DMS153 (cell line): ENCODE measurements at places on chromosomes 3 and 15.
A peak's percentile ranks its signal among the peaks of the same experiment; 100 is the strongest.

- no peak for DNase-seq
Observed at GRCh38 chr15:81747482-81747881, 298.3 kb downstream of the MEX3B start.

DNA sequence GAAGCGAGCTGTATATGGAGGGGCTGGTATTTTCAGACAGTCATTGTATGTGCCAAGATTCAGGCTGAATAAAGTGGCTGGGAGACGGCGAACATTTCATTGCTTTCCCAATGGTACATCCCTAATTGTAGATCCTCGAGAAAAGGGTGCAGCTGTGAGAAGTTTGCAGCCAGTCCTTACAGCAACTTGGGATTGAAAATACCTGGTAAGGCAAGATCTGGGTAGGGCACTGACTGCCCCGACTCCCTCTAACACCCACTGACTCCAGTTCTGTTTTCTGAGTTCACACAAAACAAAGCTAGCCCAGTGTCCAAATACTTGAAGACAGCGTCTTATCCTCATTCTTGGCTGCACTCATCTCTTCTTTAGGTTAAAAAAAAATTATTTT lies 63.7 kb downstream of the EDEM1 start:
- DNase-seq, result no peak

GRCh38 chr3:14057701-14058100 lies 67.0 kb downstream of the CHCHD4 start:
- no peak for DNase-seq

GRCh38 chr15:80512726-80513660 lies 108.8 kb downstream of the ARNT2 start:
- DNase-seq, result no peak

GRCh38 chr15:90929246-90930019 lies 2.9 kb downstream of the HDDC3 start:
- no peak for DNase-seq

DNA sequence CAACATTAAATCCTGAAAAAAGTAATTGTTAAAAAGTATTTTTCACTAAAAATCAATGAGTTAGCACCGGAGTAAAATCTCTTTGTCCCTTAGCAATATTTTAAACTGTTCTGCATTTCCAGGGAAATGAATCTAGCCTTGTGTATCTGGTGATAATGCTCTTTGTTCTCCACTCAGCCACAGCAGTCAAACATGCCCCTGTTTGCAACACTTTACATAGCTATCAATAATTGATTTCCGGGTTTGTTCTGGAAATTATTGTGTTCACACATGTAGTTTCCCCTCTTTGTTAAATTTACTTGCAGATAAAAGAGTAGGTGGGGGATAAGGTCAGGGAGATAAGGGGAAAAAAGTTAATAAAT lies 3.6 kb upstream of the A4GNT start:
- no peak for DNase-seq

DNA sequence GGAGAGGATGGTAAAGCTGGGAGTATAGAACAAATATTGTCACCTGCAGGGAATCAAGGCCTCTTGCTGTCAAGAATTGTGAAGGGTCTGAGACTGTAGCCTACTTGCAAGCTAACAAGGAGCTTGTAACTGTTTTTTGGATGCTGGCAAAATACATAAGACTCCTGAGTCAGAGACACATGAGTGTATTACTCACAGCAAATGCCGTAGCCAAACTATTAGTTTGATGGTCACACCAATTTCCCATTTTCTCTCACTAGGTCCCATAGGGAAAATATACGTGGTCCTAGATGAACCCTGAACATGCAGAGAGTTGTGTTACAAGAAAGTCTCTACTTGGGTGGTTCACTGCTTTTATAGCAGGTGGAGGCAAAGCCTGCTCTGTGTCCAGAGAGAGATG lies 44.7 kb upstream of the LIPC start:
- no peak for DNase-seq

DNA sequence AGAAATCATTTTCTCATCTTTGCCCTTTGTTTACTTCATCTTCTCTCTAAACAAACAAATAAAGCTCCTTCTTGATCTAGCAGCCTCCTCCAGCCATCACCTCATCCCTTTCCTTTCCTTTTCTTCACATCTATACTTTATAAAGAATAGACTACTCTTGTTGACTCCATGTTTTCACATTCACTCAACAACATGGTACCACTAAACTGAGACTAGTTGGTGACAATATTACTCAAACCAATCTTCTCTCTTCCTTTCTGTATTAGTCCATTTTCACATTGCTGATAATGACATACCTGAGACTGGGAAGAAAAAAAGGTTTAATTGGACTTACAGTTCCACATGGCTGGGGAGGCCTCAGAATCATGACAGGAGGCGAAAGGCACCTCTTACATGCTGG lies 324.7 kb downstream of the SOX2 start:
- no peak for DNase-seq

- no peak for DNase-seq
Observed at GRCh38 chr3:86418861-86419260, 572.1 kb downstream of the VGLL3 start.

GRCh38 chr15:57285386-57285785 lies 90.9 kb upstream of the CGNL1 start:
- DNase-seq, result no peak

DNA sequence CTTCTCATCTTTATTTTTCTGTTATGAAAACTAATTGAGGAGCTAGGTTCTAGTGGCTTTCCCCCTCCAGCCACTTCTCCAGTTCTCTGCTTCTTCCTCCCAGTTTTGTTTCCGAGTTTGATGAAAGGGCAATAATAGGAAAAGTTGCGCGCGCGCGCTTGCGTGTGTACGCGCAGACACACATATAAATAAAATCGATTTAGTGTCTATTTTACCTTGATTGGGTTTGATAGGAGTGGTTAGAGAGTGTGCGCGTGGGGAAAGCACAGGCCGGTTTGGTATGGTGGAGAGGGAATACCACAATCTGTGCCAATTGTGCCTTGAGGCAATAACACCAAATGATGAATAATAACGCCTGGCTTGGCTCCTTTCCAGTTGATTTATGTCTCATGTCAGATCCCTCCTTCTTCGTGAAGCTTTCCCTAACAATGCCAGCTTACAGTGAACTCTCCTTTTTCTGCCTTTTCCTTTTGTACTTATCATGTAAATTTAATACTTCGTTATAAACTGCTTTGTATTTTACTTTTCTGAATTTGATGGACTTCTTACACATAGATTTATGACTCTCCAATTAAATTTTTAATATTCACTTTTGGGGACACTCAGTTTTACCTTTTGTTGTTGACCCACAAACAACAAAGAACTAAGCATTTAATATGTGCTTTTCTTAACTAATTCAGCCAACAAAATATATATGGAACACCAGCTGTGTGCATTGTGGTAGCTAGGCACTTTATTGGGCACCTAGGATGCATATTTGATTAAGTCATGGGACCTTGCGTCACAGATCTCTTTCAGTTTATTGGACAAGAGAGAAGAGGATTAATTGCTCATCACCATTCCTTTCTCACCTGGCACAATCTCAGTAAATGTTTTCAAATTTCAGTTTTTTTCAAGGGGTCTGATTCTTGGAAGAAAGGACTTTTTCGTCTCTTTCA lies 1.7 kb downstream of the TIPARP start:
- peak; percentile 37 for DNase-seq

- DNase-seq, result no peak
Observed at GRCh38 chr3:127612966-127613365, 14.8 kb downstream of the MCM2 start.

DNA sequence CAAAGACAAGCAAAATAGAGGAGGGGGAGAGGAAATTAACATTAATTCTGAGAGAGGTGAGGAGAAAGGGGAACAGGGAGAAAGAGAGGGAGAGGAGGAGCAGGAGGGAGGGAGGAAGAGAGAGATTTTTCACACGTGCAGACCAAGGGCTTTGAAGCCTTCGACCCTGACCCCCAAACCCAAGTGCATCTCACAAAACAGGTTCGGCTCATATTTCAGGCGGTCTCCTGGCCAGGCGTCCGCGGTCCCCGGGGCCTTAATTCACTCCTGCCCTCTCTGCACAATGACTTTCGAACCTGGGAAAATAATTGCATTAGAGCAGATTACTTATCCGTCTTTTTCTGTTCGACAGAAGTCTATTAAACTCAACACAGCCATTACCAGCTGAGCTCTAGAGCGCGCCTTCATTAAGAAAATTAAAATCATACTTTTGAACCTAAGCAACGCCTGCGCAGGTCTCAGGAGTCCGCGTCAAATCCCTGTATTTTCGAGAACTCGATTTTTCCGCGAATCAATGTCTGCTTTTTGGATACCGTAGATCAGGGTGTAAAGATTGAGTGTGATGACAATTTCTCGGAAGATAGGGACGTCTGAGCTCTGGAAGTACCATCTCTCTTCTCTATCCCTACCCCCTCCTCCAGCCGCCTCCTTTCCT lies 220.7 kb downstream of the MEIS2 start:
- DNase-seq, result no peak

DNA sequence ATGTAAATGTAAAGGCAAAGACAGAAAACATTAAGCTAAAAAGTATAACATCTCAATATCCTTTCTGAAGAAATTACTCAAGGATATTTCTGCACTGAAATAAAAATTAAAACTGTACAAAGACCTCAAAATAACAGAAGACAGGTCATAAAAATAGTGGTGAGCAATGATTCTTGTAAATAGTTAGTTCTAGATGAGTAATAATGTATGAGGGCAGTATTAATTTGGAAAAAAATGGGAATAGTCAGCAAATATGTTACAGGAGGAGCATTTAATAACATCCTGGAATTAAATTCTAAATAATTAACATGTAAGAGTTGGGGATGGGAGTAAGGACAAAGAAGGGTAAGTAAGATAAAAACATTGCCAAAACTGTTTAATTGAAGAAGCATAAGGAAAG lies 247.5 kb downstream of the DTWD1 start:
- DNase-seq, result no peak

GRCh38 chr3:197225579-197225978 lies 72.8 kb downstream of the DLG1 start:
- no peak for DNase-seq

GRCh38 chr3:5798809-5799208 lies 611.3 kb downstream of the EDEM1 start:
- no peak for DNase-seq

- peak; percentile 45 for DNase-seq
Observed at GRCh38 chr3:22714749-22715148, 488.4 kb upstream of the UBE2E2 start.

- DNase-seq, result no peak
Observed at GRCh38 chr3:13500133-13500885, 20.2 kb downstream of the HDAC11 start.

DNA sequence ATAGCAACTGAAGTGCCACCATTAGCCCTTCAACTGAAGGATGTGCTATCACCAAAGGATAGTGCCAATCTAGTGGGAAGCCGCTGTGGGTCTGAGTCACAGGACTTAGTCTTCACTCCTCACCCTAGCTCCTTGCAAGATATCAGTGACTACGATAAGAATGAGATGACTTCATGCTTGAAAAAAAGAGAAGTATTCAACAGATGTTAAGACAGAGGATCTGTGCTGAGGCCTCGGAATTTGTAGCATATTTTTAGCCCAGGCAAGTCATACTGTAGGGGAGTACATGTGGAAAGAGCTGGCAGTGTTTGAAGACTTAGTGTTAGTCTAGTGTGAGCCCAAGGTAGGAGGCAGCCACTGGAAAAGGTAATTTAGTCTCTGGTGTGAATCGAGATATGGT lies 270.7 kb upstream of the LRTM1 start:
- no peak for DNase-seq

GRCh38 chr3:54631516-54632325 lies 296.1 kb downstream of the LRTM1 start:
- no peak for DNase-seq

DNA sequence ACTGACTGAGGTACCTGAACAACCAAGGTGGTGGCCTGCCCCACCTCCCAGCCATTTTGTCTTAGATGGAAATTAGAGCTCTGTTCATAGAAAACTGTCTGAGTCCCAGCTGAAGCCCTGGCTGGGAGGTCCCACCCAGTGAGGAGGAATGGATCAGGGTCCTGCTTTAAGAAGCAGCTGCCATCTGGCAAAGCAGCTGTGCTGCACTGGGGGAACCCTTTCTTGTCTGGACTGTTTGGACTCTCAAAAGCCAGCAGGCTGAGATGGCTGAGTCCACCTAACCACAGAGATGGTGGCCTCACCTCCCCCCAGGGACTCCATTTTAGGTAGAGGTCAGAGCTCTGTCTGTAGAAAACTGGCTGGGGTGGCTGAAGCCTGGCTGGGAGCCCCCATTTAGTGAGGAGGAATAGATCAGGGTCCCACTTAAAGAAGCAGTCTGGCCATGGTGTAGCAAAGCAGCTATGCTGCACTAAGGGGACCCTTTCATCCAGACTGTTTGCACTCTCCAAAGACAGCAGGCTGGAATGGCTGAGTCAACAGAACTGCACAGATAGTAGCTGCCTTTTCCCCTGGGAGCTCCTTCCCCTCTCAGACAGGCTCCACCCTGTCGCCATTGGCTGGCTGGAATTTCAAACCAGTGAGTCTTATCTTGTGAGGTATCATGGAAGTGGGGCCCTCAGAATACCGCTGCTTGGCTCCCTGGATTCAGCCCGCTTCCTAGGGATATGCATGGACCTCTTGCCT lies 116.9 kb downstream of the EPHA6 start:
- DNase-seq, result peak; percentile 32

GRCh38 chr3:173725507-173725906 lies 328.0 kb downstream of the NLGN1 start:
- no peak for DNase-seq

GRCh38 chr3:139994891-139995290 lies 59.9 kb downstream of the CLSTN2 start:
- DNase-seq, result no peak

DNA sequence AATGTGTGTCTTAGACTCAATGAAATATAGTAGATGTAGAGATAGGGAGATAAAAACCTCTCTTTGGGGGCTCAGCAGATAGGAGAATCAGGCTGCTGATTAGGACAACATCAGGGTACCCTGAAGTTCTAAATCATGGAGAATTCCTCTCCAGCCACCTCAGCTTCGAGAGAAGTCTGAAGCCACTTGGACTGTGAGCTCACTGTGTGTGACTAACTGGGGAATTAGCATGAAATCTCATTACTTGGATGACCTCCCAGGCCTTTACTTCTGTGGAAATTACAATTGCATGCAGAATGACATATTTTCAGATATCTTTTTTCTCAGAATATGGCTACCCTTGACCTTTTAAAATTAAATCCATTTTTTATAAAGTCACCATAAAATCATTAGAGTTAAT lies 128.0 kb upstream of the MRPL3 start:
- no peak for DNase-seq

DNA sequence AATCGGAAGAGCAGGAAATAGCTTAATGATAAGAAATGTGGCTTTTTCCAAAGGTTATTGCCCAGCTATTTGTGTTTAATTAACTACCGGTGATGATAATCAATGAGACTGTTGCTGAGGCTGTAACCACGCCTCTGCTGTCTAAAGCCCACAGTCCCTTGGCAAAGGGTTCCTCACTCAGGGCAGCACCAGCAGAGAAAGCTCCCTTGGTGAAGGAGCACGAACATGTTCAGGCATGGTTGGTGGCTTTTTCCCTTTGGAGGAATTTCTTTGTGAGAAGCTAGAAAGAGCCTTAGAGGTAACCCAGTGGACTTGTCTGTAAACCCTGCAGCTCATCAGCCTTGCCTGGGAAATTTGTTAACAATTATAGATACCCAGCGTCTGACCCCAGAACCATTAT lies 7.5 kb upstream of the ST6GAL1 start:
- no peak for DNase-seq
